Esophagus squamous epithelium (tissue), 5 donors: ENCODE measurements at places on chromosomes 2 and 18.

DNA sequence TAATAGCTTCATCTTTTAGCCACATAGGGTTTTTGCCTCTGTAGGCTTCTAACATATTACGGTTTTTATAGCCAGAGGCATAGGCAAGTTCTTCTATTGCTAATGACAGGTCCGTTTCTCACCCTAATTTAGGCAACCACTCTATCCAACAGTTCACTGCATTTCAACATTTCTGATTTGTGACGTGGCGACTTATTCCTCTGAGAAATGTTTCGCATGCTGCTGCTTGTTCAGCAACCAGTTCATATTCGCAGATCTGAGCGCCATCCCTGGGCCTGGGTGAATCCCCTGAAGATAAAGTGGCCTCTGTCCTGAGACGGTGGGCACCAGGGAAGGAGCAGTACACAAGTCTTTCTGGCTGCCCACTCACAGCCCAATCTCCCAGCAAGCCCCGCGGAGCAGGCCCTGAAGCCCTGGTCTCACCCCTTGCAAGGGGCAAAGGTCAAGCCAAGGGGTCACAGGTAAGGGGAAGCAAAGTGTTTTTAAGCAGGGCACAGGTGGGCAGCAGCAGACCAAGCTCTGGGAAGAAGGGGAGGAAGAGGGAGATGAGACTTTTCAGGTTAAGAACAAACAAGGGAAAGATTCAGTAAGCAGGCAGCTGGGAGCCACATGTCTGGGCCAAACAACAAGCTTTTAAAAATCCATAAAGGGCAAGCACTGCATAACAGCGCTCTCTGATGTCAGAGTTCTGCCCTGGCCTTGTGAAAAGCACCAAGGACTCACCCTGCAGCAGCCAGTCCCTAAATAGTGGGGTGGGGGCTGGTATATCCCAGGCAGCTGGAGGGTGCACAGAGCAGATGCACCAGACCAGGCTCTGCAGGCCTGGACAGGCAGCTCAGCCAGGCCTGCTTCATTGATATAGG is 10.8 kb upstream of the COX7A2L start:
- DNase-seq, result no peak

GRCh38 chr18:43236921-43237320 is 40.4 kb downstream of the SYT4 start:
- no peak for DNase-seq

GRCh38 chr2:69933254-69933828 is 18.4 kb downstream of the MXD1 start:
- no peak for DNase-seq

- no peak for DNase-seq
Observed at GRCh38 chr18:23838801-23839366, 149.6 kb downstream of the LAMA3 start.

- no peak for DNase-seq
Observed at GRCh38 chr2:5093056-5093455, 599.1 kb upstream of the SOX11 start.

GRCh38 chr2:201264472-201265173 is 4.3 kb downstream of the CASP8 start:
- DNase-seq, result no peak

GRCh38 chr18:6543330-6543908 is 128.7 kb upstream of the L3MBTL4 start:
- DNase-seq, result no peak
